ENCODE measurements at places on chromosomes 1 and 21.

GRCh38 chr1:15088281-15088971, 65.1 kb upstream of the TMEM51 start:
- DNase-seq: no peak

- no peak for DNase-seq
Observed at GRCh38 chr1:183454377-183454776, 17.9 kb upstream of the SMG7 start.

DNA sequence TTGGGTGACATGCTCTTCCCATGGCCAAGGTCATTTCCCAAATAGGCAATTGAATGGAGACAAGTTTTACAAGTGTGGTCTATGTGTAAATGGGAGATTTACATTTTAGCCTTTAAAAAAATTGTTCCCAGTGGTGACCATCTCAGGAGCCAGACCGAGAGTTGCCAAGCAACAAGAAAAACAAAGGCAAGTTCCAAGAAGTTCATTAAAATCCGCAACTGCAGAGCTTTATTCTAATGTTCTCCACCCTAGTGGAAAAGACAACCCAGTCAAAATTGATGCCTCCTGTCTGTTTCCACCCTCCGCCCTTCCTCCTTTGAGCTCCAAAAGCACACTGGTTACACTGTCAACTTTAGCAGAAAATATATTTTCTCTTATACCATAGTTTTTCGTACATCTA, 33.2 kb upstream of the CD55 start:
- DNase-seq: peak; percentile 29

DNA sequence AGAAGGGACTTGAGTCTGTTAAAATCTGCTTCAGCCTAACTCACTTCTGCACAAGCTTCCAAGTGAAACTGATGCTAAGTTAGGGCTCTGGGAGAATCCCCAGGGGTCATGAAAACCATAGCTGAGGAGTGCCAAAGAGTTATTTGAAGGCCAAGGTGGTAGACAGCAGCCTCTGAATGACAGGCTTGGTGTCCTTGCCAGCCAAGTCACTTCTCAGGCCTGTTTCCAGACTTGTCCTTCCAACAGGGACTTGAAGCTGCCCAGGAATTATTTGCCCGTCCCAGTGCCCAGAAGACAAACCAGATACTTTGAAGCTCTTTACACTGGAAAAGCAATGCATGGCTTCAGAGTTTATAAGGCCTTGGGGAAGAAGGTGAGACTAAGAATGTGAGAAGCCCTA, 33.6 kb downstream of the RNASEL start:
- DNase-seq: no peak

- no peak for DNase-seq
Observed at GRCh38 chr1:194474701-194475100, 1288.3 kb upstream of the B3GALT2 start.

GRCh38 chr1:10728595-10729410, 67.6 kb downstream of the CASZ1 start:
- DNase-seq: no peak

GRCh38 chr1:13697738-13698137, 2.2 kb upstream of the PRDM2 start:
- no peak for DNase-seq

- DNase-seq: no peak
Observed at GRCh38 chr1:14441302-14441741, 157.2 kb upstream of the KAZN start.

- no peak for DNase-seq
Observed at GRCh38 chr1:2101531-2101930, 51.3 kb downstream of the PRKCZ start.

DNA sequence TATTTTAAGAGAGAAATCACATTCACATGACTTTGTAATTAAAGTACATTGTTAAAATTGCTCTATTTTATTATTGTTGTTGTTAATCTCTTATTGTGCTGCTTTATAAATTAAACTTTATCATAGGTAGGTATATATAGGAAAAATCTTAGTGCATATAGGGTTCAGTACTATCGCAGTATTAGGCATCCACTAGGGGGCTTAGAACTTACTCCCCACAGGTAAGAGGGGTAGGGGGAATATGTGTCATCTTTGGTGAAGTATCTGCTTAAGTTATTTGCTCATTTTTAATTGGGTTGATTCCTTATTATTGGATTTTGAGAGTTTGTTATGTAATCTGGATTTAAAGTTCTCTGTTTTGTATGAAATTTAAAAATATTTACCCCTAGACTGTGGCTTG, 385.2 kb downstream of the DUSP10 start:
- DNase-seq: no peak

GRCh38 chr1:46458846-46459245, 30.8 kb upstream of the DMBX1 start:
- no peak for DNase-seq

DNA sequence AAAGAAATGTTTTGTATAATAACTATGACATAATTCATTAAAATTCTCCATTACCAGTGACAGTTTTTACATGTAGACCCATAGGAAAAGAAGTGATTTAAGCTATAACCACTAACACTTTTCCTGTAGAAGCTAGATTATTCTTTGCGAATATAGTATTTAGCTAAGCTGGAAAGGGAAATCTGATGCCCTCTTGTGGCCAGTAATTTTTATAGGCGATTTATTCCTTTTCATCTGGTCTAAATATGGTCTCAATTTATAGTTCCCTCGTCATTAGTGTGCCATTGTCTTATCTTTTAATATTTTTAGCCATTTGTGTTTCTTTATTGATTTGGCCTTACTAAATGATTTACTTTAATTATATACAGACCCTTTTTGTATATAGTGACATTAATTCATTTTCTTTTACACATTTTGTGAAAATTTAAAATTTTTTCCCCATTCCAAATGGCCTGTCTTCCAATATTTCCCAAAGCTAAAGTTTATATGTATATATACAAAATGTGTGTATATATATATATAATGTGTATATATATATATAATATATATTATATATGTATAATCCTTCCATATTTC, 26.7 kb downstream of the BTG3 start:
- DNase-seq: peak; percentile 65

GRCh38 chr1:230176871-230177411, 109.9 kb downstream of the GALNT2 start:
- no peak for DNase-seq

DNA sequence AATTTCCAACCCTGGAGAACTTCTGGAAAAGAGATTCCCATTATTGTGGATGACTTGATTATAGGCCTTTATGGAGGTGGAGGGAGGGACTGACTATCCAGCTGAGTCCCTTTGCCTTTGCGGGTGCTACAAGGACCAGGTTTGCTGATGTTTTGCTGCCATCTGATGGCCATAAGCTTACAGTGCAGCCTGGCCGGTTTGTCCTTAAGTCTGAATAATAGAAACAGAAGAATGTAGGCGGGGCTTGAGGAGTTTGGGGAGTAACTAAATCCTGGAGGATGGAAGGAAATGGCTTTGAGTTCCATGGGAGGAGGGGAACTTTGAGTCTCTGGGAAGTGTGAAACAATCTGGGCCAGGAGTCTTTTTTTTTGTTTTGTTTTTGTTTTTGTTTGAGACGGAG, 55.7 kb upstream of the CD1D start:
- peak; percentile 94 for DNase-seq

Data from HAP-1 (cell line).